AG09319 (cell line): ENCODE measurements at places on chromosomes 5 and 9.
A peak's percentile ranks its signal among the peaks of the same experiment; 100 is the strongest.

GRCh38 chr9:91185193-91185886 lies 176.4 kb downstream of the AUH start:
- DNase-seq, result no peak

DNA sequence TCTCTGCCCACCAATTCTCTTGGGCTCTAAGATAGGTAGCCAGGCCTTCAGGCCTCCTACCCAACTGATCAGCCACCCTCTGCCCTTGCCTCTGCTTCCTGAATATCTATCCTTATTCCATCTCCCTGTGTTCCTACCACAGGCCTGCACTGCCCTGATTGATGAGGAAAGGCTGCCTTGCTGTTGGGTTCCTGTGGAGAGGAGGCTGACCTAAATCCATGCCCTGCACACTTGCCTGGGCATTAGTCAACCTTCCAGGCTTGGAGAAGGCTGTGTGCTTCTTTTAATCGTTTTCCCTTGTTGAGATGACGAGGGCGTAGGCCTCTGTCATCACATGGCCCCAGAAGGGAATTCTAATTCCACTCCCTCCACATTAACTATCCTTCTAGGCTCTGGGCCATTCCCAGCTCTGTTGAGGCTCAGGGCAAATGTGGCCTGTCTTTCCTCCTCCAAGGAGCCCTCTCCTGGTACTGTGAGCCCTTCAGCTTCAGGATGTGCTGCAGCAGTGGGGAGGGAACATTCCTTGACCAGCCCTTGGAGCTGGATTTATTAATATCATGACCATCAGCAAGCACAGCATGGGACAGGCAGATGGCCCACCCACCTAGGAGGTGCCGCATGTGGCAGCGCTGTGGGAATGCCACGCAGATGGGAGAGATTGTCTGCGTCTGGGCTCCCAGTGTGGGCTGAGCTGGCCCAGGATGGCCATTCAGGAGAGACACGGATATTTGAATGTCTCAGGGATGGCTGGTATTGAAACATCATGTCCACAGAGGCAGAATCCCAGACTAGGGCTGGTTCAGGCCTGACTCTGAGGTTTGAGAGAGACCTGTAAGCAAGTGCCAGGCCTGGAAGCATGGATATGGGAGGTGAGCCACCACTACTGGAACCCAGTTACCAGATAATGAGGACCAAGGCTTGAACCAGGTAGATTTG lies 40.9 kb downstream of the ANGPTL2 start:
- no peak for DNase-seq

GRCh38 chr5:115831163-115831768 lies 10.1 kb downstream of the ATG12 start:
- no peak for DNase-seq

DNA sequence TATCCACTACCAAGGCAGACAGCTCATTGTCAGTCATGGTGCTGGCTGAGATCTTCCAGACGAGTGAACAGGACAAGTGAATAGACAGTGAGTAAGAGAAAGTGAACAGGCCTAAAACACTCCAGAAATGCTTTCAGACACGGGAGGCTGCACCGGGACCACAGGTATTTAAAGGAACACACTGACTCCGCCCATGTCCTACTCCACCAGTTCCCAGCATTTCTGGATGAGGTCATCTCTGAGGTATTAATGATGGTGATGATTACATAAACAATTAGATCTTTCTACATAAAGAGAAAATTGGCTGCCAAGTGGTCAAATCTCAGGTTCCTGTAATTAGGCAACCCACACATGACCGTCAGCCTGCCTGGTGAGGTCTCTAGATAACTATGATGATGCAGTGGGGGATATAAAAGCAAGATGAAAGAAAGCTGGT lies at the start of gene ACTBL2:
TSS of gene ACTBL2 (minus strand) at position 141 of the 436 bp plus-strand sequence. CDS start at position 37, 104 bp downstream.
- DNase-seq, result peak; percentile 10

DNA sequence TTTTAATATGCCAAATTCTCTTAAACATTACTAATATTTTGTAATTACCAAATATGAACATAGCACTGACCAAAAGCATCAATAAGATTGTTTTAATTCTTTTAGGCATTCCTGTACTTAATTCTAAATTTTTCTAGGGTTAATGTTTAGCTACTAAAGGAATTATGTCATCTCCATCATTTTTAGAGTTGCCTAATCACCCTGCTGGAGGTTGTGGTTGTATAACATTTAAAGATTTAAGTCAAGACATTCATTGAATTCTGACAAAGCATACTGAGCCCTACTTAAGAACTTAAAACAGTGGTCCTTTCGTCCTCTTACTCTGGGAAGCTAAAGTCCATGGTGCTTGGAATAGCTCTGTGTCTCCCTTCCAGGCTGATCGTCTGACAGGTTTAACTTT lies 28.1 kb upstream of the DAB2 start:
- no peak for DNase-seq

DNA sequence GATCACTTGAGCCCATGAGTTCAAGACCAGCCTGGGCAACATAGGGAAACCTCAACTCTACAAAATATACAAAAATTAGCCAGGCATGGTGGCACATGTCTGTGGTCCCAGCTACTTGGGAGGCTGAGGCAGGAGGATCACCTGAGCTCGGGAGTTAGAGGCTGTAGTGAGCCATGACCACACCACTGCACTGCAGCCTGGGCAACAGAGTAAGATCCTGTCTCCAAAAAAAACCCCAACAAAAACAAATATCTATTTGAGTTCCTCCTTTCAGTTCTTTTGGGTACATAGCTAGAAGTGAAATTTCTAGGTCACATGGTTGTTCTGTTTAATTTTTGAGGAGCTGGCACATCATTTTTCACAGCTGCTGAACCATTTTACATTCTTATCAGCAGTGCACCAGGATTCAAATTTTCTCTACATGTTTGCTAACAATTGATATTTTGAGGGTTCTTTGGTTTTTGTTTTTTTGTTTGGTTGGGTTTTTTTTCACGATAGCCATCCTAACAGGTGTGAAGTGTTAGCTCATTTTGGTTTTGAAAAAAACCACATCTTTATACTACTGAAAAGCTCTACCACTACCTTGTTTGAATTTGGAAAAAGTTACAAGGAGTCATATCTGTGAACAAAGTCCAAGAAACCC lies 176.9 kb upstream of the SLC12A2 start:
- DNase-seq, result no peak

GRCh38 chr5:141398608-141399007 lies 861 bp downstream of the PCDHGB5 start:
- DNase-seq, result no peak

GRCh38 chr5:178392386-178392785 lies 159.8 kb upstream of the PHYKPL start:
- DNase-seq, result no peak

GRCh38 chr9:112933696-112934095 lies 43.0 kb upstream of the SLC46A2 start:
- no peak for DNase-seq

GRCh38 chr5:150078802-150079689 lies 7.3 kb downstream of the CSF1R start:
- no peak for DNase-seq

DNA sequence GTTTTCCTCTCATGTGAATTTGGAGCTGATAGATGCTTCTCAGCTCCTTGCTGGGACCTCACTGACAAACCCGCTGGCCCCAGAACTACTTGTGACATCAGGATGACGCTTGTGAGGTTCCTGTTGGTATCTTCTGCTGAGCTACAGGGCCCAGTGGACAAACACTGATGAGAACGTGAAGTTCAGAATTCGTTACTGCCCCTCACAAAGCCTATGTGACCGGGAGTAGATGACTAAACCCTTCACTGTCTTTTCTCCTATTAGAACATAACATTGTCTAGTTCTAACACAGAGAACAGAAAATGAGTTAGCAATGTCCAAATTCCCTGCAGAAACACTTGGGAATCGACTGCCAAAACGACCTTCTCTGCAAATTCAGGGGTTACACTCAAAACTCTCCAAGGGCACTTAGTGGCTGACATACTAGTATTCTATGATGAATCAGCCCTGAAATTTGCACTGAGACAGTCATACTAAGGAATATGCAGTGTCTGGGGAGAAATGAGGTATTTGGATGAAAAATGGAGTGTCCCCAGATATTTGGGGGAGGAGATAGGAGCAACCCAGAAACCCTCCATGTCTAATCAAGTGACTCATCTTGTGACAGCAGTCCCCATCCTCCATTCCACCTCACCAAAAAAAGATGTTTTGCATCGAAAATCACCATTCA lies 143.2 kb upstream of the TRIM32 start:
- no peak for DNase-seq

DNA sequence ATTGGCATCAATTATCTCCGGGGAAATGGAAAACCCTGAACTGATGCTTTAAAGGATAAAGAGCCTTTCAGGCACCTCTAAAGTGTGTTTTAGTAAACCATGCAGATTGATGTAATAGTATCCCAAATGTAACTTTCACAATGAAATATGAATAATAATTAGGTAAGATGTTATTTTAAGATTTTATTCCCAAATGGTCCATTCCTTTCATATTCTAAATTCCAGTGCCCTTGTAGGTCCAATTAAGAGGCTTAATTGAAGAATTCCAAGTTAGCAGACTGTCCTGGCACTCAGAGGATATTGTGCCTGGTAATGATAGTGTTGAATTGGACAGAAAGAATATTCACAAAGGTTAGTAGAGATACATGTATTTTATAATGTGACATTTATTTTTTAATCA lies 352.5 kb upstream of the NUDT12 start:
- no peak for DNase-seq

- DNase-seq, result no peak
Observed at GRCh38 chr9:127132921-127133647, 10.6 kb upstream of the ANGPTL2 start.

GRCh38 chr9:87443461-87443860 lies 54.2 kb upstream of the DAPK1 start:
- no peak for DNase-seq

DNA sequence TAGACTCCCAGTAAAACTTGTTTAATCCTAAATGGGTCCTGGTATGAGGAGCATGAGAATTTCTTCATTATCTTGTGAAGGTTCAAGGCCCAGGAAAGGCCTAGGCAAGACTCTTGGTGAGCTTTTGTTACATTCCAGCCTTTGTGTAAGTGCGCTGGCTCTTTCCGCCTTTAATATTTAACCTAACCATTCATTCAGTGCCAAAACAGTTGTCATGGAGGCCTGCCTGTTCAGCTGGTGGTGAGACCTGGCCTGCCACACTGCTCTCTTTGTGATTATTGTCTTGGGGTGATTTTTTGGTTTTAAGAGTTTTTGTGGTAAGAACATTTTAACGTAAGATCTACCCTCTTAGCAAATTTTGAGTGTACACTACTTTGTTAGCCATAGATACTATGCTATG lies 127.5 kb upstream of the WWC1 start:
- no peak for DNase-seq

DNA sequence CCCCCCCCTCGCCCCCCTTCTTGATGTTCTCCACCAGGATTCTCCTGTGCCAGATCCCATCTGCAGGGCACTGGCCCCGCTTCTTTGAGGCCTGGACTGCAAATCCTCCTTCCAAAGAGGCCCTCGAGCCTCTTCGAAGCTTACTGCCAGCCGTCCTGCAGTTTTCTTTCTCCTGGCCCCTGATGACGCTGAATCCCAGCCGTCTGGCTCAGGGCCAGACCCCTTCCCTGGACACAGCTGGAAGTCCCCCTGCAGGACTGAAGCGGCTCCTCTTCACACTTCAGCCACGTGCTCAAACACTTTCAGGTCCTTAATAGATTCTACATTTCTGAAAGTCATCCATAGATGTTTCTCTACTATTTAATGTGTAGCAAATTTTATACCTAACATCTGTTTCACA lies 121.5 kb downstream of the EHMT1 start:
- no peak for DNase-seq

GRCh38 chr9:93963969-93964368 lies 8.8 kb upstream of the BARX1 start:
- DNase-seq, result no peak

- DNase-seq, result no peak
Observed at GRCh38 chr9:15306068-15306756, 804 bp downstream of the TTC39B start.

DNA sequence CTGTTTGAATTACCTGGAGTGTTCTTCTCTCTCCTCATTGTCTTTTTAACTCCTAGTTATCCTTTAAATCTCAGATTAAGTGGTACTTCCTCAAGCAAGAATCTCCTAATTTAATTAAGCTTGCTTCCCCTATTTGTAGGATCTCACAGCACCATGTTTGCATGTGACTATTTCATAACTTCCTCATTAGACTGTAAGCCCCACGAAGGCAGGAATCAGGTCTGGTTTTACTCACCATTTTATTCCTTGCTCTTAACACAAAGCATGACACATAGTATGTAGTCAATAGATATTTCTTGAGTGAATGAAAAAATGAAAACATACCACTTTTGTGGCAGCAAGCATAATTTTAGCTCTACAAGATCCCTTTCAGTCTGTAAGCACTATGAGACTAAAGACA lies 1.3 kb upstream of the ERMP1 start:
- no peak for DNase-seq

GRCh38 chr5:35309365-35310130 lies 79.3 kb upstream of the PRLR start:
- DNase-seq, result no peak

- no peak for DNase-seq
Observed at GRCh38 chr5:139763930-139764791, 31.4 kb upstream of the PSD2 start.

- DNase-seq, result no peak
Observed at GRCh38 chr9:5652821-5653220, 23.9 kb downstream of the RIC1 start.

DNA sequence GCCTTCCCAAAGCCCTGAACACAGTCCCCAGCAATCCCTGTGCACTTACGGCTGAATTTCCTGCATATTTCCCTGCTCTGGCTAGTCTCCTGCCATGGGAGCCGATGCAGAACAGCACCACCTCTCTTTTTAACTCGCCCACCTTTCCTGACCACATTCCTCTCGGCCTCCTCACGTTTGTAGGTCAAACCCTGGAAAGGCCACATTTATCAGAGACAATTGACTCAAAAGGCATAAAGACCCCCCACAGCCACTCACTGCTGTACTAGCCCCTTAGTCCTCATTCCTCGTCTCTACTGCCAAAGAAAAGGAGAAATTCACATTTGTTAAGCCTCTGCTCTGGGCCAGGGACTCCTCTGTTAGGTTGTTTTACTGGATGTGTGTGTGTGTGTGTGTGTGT lies 43.6 kb downstream of the ENC1 start:
- DNase-seq, result no peak

DNA sequence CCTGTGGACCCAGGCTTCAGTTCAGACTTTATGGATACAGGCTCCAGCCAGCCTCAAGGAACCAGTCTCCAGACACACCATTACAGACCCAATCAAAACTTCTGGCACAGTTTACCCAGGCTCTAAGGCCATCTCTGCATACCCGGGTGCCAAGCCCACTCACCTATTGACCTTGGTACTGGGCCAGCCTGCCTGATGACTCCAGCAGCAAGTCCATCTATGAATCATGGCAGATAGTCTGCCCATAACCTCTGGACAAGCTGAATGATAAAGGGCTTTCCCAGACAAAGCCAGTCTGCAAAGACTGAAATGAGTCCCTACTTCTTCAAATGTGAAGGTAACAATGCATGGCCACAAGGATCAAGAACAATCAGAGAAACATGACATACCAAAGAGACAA lies 1327.1 kb upstream of the C9orf72 start:
- DNase-seq, result no peak

- DNase-seq, result peak; percentile 79
Observed at GRCh38 chr9:95143591-95144561, 173.6 kb downstream of the FANCC start.
